Type B pancreatic cell (in vitro differentiated cells): ENCODE measurements at places on chromosomes 2 and 18.

- no peak for DNase-seq
Observed at GRCh38 chr2:136378712-136379595, 261.0 kb upstream of the CXCR4 start.

DNA sequence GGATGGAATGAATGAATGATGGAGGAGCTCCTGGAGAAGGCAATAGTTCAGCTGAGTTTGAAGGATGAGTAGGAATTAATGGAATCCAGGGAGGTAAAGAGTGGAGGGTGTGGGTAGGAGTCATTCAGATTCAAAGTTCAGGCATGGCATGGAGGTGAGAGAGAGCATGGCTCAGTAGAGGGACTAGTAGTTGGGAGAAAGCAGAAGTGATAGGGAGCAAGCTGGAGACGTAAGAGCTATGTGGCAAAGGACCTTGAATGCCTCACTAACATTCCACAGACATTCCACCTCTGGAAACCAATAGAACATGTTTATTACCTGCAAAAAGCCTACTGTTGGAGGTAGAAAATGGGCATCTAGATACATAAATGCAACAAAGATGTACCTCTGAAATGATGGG lies 170.1 kb downstream of the HAUS1 start:
- DNase-seq: no peak

GRCh38 chr2:113886479-113887008 lies 3.3 kb upstream of the ACTR3 start:
- DNase-seq: no peak

GRCh38 chr2:225472161-225472560 lies 72.7 kb downstream of the NYAP2 start:
- DNase-seq: no peak

DNA sequence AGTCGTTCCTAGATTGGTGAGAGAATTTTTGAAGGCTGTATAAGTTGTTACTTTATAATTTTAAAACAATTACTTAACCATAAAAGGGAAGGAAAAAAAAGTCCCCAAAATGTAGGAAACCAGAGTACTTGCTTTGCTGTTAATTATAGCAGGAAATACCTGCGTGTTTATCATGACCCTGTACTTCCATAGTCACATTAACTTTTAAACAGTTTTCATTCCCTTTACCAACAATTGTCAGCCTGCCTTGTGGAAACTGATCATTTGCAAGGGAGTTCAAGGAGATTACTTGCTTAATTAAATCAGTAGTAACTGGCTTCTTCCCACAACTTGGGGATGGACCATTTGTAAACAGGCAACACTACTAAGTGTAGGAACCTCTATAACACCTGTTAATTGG lies 6.4 kb upstream of the ITPRID2 start:
- no peak for DNase-seq

GRCh38 chr2:30736461-30737325 lies 70.6 kb downstream of the CAPN13 start:
- DNase-seq: no peak

- DNase-seq: no peak
Observed at GRCh38 chr2:127039387-127040031, 67.4 kb downstream of the BIN1 start.

DNA sequence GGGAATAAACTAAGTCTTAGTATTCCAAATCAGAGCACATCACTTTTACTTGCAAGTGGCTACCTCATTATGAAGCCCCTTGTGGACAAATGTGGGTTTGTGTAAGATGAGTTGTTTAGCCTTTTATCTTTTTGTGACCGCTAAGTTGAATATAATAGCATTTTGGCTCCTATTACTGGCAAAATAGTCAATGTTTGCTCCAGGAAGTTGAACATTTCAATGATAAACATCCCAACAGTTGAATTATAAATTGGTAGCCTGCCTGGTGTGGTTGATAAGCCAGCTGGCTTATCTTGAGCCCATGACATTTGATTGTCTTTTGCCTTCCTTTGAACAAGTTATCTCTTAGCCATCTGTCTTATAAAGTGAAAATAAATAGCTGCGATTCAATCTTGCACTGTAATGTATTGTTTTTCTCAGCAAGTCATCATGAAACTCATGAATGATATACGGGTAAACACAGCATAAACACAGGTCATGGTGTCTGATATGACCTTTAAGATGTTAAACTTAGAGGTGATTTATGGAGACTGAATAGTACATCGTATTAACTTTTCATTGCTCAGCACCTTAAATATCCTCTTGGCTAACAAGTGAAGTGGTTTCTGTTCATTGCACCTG lies 338.4 kb downstream of the SOCS6 start:
- DNase-seq: no peak

- DNase-seq: no peak
Observed at GRCh38 chr18:57343833-57344232, 8.5 kb upstream of the ST8SIA3 start.

- DNase-seq: no peak
Observed at GRCh38 chr2:84636080-84636971, 120.0 kb downstream of the DNAH6 start.

DNA sequence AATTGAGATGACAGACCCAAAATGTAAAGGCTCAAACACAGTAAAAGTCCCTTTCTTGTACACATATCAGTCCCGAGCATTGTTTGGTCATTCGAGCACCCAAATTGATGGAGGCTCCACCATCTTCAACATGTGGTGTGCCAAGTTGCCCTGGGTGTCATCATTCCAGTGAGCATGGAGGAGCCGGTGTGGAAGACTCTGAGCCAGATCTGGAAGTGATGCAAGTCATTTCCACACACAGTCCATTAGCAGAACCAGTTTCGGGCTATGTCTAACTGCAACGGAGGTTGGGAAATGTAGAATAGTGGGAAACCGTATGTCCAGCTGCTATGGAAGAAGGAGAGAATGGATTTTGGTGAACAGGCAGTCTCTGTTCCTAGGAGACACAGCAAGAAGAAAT lies 40.9 kb upstream of the BZW1 start:
- no peak for DNase-seq

- DNase-seq: no peak
Observed at GRCh38 chr2:191521608-191522208, 156.2 kb upstream of the NABP1 start.

DNA sequence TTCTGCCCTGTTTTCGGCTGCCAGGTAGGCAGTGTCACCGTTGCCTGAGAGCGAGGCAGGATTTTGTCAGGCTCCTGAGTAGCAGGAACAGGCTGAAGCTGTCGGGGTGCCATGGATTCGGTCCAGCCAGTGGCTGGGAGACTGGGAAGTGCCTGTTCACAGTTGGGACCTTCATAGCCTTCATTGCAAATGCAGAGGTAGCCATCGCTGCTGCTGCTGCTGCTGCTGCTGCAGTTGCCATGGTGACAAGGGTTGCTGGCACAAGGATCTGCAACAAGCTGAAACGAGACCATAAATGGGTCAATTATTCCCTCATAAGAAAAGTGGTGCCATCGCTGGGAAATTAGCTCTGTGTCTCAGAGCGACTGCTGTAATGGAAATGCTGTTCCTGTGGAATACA lies 122.7 kb downstream of the DNER start:
- DNase-seq: no peak

GRCh38 chr18:72460210-72460680 lies 83.9 kb downstream of the CBLN2 start:
- no peak for DNase-seq

- no peak for DNase-seq
Observed at GRCh38 chr2:163834221-163834620, 98.4 kb upstream of the FIGN start.

- DNase-seq: peak; percentile 29
Observed at GRCh38 chr2:26590508-26590907, 50.7 kb downstream of the CIB4 start.

- DNase-seq: no peak
Observed at GRCh38 chr18:24197412-24197811, 58.5 kb downstream of the CABYR start.

DNA sequence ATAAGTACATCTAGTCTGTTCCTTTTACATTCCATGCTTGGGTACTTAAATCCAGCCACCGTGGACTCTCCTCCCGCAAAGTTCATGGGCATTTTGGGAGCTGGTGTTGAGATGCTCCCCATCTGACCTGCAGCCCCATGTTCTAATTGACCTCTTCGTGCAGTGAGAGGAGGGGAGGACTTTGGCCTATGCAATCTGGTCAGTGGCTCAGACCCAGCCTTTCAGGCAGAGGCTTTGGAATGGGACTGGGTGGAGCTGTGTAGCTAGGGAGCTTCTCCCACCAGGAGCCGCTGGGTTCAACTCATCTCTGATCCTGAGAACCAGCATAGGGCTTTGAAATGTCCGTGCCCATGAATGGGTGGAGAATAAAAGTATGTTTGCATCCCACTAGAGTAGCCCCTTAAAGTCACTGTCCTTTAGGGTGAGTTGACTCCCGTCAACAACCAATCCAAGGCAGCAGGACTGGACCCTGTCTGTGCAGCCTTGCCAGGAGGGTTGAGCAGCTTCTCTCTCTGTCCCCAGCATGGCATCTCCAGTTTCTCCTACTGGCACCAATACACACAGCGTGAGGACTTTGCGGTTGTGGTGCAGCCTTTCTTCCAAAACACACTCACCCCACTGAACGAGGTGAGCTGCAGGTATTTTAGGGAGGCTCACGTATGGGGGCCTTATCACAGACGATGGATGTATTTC lies 120.0 kb upstream of the PPP1CB start:
- no peak for DNase-seq

DNA sequence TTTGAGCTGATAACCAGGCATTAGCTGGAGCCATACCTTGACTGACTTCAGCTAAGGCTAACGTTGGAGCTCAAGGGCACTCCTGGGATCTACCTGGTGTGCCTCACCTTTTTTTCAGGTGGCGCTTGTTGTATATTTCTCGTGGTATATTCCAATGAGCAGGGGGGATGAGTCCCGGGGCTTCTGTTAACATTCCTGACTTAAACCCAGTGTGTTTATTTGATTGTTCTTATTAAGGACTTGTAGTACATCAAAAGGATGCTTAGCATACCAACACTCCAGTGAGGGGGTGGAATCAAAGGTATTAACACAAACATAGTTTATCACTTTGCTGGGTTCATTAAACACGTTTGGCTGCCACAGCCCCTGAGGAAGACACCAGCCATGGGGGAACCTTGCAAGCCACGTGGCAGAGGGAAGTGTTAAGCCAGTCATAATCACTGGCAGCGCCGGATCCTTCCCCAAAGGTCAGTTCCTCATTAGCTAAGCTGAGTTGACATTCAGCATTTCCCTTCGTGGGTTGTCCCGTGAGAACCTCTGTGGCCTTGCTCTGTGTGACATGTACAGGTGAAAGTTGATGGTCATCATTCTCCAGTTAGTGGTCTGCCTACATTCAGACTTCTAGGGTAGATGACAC lies 119.5 kb upstream of the MCFD2 start:
- no peak for DNase-seq

GRCh38 chr18:55588870-55589595 lies 1.0 kb upstream of the TCF4 start:
- DNase-seq: no peak

GRCh38 chr2:38592951-38593350 lies 9.8 kb downstream of the HNRNPLL start:
- no peak for DNase-seq

- no peak for DNase-seq
Observed at GRCh38 chr2:227360351-227360750, 18.8 kb downstream of the TM4SF20 start.
